ENCODE measurements at places on chromosomes 6 and 20.

GRCh38 chr6:127176146-127176545, 57.7 kb downstream of the RSPO3 start:
- DNase-seq = no peak

GRCh38 chr6:11431455-11431937, 106.1 kb upstream of the TMEM170B start:
- DNase-seq = no peak

GRCh38 chr6:42520786-42521607, 42.8 kb upstream of the UBR2 start:
- peak; percentile 10 for DNase-seq

- DNase-seq = no peak
Measured at GRCh38 chr6:80357674-80358073, 251.2 kb downstream of the BCKDHB start.

GRCh38 chr6:46528961-46529750, 37.9 kb upstream of the RCAN2 start:
- no peak for DNase-seq

DNA sequence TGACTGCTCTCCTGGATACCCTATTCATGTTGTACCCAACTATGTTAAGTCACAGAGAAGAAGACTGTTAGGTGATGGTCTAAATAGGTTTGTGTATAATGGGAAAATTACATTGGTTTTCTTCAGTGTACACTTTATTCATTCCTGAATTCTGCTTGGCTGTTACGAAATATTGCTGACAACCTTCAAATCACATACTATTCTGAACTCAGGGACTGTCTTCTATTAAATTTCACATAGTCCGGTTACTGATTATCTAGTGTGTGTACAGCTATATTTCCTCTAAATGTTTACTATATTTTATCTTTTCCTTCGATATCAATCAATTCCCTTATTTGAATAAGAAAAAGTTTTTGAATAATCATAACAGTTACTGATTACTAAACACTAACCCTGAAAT, 1090.3 kb upstream of the CITED2 start:
- DNase-seq = no peak

DNA sequence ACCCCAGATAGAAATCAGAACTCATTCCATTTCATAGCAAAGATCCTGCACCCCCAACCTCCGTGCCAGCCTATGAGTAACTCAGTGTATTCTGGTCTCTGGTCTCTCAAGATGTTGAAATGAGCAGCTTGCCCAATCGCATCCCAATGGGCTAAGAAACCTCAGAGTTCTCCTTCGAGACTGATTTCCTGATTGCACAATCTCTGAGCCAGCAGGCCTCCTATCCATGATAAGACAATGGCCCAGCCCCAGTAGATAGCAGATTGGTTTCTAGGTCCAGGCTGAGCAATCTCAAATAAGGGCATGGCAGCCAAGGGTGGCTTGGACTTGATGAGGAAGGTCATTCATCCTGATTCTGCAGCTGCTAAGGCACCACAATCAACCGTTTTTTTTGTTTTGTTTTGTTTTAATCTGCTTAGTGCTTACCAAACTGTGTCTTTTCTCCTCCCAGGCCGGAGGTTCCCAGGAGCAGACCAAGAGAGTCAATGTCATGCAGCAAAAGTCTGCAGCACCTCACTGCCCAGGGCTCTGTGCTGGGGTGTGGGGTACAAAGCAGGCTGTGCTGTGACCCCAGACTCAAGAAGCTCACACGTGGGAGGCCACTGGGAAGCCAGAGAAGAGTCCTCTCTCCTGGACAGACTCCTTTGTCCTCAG, 125.1 kb upstream of the NXT1 start:
- DNase-seq = no peak

DNA sequence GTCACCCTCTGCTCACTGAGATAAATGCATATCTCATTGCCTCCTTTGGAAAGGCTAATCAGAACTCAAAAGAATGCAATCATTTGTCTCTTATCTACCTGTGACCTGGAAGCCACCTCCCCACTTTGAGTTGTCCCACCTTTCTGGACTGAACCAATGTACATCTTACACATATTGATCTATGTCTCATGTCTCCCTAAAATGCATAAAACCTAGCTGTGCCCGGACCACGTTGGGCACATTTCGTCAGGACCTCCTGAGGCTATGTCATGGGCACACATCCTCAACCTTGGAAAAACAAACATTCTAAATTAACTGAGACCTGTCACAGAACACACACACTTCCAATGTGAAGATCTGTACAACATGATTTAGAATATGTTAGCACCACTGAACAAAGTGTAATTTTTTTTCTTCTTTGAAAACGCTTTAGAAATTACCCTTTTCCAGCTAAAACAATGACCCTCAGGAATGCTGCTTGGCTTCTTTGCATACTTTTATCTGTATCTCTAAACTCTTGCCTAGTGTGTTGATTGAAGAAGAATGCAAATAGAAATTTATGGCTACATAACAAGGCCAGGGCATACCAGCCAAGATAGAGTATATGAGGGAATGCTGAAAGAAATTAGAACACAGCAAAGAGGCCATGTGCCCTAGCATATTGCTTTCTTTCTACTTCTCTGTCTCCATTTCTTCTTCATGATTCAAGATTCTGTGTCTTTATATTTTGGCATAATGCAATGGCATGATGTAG, 84.6 kb upstream of the DST start:
- DNase-seq = no peak

- DNase-seq = no peak
Measured at GRCh38 chr6:111474771-111475170, 8.2 kb downstream of the REV3L start.

- no peak for DNase-seq
Measured at GRCh38 chr20:41308290-41308711, 9.2 kb downstream of the ZHX3 start.

DNA sequence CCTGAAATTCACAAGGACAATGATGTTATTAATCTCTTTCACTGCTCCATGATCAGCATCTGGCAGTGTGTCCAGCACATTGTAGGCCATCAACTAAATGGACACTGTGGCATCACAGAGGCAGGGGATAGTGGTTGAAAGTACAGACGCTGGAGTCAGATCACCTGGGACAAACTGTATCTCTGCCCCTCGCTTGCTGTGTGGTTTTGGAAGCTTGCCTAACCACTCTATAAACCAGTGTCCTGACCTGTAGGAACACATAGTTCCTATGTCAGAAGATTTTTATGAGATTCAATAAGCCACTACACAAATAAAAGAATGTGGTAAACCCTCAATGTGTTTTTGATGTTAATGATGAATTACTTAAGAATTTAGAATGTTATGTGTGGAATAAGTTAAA, 219.3 kb upstream of the RNF217 start:
- DNase-seq = no peak

DNA sequence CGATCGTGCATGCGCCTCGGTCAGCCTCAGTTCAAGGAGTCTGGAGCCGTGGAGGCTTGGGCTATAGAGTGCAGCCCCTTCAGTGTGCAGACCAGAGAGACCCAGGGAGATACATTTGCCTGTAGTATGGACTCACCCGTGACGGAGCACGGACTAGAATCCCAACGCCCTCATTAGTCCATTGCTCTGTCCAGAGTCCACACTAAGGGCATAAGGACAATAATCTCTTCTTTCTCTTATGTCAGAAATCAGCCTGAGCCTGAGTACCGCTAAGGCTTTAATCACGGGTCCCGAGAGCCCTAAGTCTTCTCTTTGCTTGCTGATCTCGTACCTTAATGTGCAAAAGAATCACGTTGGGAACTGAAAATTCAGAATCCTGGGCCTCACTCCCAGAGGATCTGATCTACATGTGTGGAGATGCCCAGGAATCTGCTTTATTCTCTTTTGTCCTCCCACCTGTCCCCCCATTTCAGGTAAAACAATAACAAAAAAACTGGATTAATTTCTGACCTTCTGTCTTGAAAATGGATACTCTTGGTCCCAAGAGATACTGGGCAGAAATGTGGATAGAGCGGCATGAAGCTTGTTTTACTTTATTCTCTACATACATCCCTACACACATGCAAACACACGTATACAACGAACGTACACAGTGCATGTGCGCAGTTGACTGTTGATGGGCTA, 671 bp downstream of the BPHL start:
- DNase-seq = no peak

GRCh38 chr20:8213831-8214587, 81.9 kb downstream of the PLCB1 start:
- no peak for DNase-seq

DNA sequence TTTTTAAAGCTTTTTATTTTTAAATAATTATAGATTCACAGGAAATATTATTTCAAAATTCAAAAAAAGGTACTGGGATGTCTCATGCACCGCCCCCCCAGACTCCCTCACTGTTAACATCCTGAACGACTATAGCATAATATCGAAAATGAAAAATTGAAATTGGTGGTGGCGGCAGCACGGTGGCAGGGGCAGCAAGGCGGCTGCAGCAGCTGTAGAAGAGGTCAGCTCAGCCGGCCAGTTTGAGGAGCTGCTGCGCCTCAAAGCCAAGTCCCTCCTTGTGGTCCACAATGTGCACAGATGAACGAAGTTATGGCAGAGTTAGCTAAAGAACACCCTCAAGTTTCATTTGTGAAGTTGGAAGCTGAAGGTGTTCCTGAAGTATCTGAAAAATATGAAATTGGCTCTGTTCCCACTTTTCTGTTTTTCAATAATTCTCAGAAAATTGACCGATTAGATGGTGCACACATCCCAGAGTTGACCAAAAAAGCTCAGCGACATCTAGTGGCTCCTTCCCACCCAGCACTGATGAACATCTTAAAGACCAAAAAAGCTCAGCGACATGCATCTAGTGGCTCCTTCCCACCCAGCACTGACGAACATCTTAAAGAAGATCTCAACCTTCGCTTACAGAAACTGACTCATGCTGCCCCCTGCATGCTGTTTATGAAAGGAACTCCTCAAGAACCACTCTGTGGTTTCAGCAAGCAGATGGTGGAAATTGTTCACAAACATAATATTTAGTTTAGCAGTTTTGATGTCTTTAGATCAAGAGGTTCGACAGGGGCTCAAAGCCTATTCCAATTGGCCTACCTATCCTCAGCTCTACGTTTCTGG, 100.8 kb downstream of the FAM217A start:
- DNase-seq = peak; percentile 12

- DNase-seq = peak; percentile 57
Measured at GRCh38 chr20:46562373-46563169, 12.1 kb upstream of the OCSTAMP start.

DNA sequence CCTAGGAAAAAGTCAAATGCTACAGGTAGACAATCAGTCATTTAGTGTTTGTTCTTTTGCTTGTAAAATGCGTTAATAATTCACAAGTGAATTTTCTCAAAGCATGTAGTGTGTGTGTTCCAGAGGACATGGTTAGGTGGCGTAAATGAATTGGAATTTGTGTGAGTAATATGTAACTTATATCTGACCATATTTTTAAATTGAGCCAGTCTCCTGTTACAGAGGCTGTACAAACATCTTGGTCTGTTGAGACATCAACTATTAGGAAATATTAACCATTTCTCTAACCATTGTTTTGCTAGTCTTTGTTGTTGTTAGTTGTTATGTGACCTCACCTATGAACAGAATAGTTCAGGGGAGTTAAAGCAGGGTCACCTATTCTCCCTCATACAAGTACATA, 22.7 kb downstream of the MCM8 start:
- DNase-seq = no peak

GRCh38 chr6:14055541-14055940, 62.0 kb upstream of the CD83 start:
- no peak for DNase-seq

- DNase-seq = no peak
Measured at GRCh38 chr6:169022079-169022478, 231.6 kb downstream of the THBS2 start.

GRCh38 chr6:151436802-151437201, 15.1 kb downstream of the RMND1 start:
- no peak for DNase-seq

DNA sequence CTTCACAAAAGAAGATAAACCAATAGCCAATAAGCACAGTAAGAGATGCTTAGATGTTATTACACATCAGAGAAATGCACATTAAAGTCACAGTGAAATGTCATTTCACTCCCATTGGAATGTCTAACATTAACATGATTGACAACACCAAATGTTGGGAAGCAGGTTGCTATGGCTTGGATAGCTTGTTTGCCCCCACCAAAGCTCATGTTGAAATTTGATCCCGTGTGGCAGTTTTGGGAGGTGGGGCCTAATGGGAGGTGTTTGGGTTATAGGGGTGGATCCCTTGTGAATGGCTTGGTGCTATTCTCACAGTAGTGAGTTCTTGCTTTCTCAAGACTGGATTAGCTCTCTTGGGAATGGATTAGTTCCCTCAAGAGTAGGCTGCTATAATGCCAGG, 44.8 kb downstream of the MRAP2 start:
- DNase-seq = no peak

DNA sequence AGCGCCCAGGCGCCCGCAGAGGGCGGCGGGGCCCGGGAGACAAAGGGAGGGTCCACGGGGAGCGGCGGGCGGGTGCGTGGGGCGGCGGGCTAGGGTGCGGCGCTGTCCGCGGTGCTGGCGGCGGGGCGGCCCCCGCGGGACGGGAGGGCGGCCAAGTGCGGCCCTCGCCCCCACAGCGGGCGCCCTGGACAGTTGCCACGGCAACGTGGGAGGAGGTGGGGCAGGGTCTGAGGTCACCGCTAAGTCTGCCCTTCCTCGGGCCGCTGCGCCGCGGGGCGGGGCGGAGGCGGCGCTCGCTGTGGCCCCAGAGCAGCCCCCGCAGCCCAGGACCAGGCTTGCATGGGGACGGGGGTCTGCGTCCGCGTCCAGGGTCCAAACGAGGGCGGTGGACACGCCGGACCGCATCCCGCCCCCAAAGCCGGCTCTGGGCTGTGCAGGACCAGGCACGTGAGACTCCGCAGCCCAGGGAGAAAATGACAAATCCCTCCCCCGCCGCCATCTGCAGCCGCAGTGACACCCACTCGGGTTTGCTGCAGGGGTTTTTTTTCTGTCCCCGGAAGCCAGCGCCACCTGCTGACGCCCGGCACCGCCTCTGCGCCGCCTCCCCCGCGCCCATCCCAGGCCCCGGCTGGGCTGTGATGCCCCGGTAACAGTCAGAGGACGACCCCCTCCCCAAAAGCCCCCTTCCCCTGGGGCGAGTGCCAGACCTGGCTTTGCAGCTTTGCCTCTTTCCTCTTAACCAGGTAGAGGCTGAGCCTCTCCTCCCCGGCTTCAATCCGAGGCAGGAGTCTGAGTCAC, 36.8 kb downstream of the YTHDF1 start:
- peak; percentile 41 for DNase-seq

DNA sequence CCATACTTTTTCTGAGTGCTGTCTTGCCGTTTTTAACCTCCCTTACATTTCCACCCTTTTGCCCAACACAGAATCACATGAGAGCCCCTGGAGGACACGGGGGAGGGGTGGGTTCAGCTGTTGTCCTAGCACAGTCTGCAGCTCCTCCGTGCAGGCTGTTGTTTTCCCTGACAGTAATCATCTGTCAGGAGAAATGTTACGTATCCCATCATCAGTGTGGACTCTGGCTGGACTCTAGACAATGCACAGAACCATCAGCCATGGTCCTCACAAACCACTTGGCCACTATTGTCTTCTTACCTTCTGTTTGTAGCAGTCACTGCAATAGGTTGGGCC, 92.1 kb downstream of the RIN2 start:
- DNase-seq = no peak

- no peak for DNase-seq
Measured at GRCh38 chr6:166849749-166850183, 106.6 kb downstream of the RNASET2 start.

- DNase-seq = no peak
Measured at GRCh38 chr20:40749985-40750506, 61.0 kb upstream of the MAFB start.

Measured in stimulated activated CD4-positive, alpha-beta T cell treated with anti-CD3 and anti-CD28 coated beads, Interleukin-15, amount 100 ng/mL, for 48 hours (primary cell).